ENCODE measurements at places on chromosomes 5 and 9. TPM values are rescaled to one million over a fixed set of nuclear protein-coding genes. Genes with fewer than 3 reads are reported as not detected.

- no peaks in the 10 kb centered on the region for H3K36me3 ChIP-seq
- H3K4me3 ChIP-seq, result no peak overlapping the region
- no peaks in the 10 kb centered on the region for H3K27me3 ChIP-seq
- no peaks in the 10 kb centered on the region for H3K4me1 ChIP-seq
- H3K27ac ChIP-seq, result no peak overlapping the region
- no peak for DNase-seq
These were observed 201.9 kb downstream of the NR3C1 start for GRCh38 chr5:143201589-143201988.

DNA sequence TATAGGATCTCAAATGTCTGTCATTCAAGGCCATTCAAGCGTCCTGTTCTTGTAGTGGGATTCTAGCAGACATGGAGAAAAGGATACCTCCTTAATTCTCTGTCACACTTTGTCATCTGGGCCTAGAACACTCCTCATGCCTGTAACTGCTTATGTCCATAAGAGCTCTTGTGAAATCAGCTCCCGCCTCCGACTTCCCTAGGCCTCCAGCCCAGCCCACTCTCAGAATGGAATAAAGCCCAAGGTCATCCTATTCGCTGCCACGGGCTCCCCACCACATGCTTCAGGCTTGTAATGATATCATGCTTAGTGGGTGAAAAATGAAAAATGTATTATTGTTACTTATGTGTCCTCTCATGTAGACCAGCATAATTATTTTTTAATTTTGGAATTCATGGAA, 632.5 kb downstream of the ISL1 start:
- no peaks in the 10 kb centered on the region for H3K36me3 ChIP-seq
- peak; percentile 54 for DNase-seq
- peaks cover 5% of the 10 kb centered on the region for H3K4me1 ChIP-seq
- no peaks in the 10 kb centered on the region for H3K27me3 ChIP-seq
- H3K4me3 ChIP-seq, result no peak overlapping the region

Gene SLC25A48
- polyA plus RNA-seq, result 0.96 TPM

Gene TMEM174
- polyA plus RNA-seq, result not detected

DNA sequence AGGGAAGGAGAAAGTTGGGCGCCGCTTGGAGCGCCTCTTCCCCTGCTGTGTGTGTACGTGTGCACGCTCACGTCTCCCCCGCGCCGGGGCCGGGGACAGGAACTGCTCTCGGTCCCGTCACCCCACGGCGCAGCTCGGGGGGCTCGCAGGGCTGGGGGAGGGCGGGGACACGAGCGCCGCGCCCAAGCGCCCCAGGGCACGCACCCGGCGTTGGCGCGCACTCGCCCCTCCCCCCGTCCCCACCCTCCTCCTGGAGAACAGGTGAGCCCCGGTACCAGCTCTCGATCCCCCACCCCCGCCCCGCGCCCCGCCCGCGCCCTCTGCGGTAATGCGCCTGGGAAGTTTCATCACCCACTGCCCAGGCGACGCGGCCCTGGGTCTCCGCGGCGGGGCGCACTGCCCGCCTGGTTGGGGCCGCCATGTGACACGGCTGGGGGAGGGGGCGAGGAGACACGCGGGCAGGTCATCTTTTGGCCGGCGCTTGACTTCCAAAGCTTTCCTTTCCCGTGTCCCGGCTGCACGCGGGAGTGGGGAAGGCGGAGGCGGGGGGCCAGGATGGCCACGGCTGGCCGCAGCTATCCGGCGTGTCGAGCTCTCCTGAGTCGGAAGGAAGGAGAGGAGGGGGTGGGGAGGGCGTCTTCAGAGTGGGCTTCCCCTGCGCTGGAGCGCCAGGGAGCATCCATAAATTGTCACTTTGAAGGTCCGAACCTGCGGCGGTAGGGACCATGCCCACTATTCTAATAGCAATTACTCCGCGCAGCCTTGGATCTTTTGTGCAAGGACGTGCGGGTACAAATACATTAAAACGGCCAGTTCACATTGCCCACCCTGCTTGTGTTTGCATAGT, 1.5 kb upstream of the STC2 start:
- no peak overlapping the region for H3K27ac ChIP-seq
- H3K4me1 ChIP-seq, result no peaks in the 10 kb centered on the region
- peak overlapping the region; percentile 13 for H3K4me3 ChIP-seq
- no peaks in the 10 kb centered on the region for H3K36me3 ChIP-seq

GRCh38 chr5:142740474-142741242, 29.5 kb upstream of the ARHGAP26 start:
- no peak overlapping the region for H3K4me3 ChIP-seq
- no peak overlapping the region for H3K27ac ChIP-seq
- H3K36me3 ChIP-seq, result no peaks in the 10 kb centered on the region
- H3K4me1 ChIP-seq, result no peaks in the 10 kb centered on the region
- no peaks in the 10 kb centered on the region for H3K27me3 ChIP-seq

DNA sequence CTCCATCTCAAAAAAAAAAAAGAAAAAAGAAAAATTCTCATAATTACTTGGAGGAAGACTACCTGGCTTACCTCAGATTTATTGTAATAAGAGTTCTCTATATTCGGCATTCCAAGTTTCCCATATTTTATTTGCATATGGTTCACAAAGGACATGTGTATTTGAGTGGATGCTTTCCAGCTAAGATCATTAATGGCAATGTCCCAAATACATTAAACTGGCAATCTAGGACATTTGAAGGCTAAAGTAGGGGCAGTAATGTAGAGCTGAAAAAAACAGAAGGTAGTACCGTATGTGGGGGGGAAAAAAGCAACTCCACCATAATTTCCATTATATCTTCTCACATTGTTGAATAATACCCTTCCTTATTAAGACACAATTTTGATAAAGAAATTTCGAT, 4.9 kb downstream of the TUT7 start:
- DNase-seq, result no peak
- peaks cover 9% of the 10 kb centered on the region for H3K4me1 ChIP-seq

DNA sequence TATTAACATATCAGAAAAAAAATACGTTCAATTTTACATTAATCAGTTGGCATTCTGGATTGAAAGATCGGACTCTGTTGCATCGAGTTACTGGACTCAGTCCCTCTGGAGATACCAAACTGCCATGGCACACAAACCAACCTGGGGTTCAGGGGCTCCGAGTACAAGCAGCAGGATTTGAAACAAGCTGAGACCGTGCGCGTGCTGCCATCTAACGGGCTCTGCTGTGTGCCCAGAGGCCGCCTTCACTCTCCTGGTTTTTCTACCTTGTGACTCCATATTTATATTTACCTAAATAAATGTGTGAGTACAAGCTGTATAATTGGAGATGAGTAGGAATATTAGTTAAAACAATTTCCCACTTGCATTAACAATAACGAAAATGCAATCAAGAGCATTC, 48.2 kb downstream of the ANXA1 start:
- no peak overlapping the region for H3K27ac ChIP-seq
- H3K4me3 ChIP-seq, result no peak overlapping the region
- H3K27me3 ChIP-seq, result no peaks in the 10 kb centered on the region
- no peaks in the 10 kb centered on the region for H3K4me1 ChIP-seq
- no peaks in the 10 kb centered on the region for H3K36me3 ChIP-seq
- peak; percentile 25 for DNase-seq

Measured in small intestine (tissue), 16 donors.